ENCODE measurements at places on chromosomes 13 and 19.

GRCh38 chr13:110399801-110400200, 92.7 kb downstream of the COL4A2 start:
- DNase-seq, result no peak

DNA sequence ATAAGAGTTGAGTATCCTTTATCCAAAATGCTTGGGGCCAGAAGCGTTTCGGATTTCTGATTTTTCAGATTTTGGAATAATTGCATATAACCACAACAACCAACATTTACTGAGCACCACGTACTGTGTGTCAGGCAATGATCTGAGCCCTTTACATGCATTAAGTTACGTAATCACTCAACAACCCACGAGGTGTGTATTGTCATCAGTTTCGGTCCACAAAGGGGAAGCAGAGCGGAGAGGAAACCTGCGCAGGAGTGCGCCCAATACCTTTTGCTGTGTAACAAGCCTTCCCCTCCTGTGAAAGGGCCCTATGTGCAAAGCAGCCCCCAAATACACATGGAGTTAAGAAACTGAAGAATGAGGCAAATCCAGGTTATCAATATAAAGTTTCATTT, 20.7 kb upstream of the NLRP12 start:
- DNase-seq, result no peak

- DNase-seq, result no peak
Measured at GRCh38 chr13:43564952-43565351, 221.8 kb downstream of the ENOX1 start.

- DNase-seq, result no peak
Measured at GRCh38 chr19:911197-912033, 1.6 kb downstream of the R3HDM4 start.

- no peak for DNase-seq
Measured at GRCh38 chr19:3556978-3557460, 367 bp downstream of the MFSD12 start.

- no peak for DNase-seq
Measured at GRCh38 chr19:15354566-15355296, 22.4 kb upstream of the BRD4 start.

DNA sequence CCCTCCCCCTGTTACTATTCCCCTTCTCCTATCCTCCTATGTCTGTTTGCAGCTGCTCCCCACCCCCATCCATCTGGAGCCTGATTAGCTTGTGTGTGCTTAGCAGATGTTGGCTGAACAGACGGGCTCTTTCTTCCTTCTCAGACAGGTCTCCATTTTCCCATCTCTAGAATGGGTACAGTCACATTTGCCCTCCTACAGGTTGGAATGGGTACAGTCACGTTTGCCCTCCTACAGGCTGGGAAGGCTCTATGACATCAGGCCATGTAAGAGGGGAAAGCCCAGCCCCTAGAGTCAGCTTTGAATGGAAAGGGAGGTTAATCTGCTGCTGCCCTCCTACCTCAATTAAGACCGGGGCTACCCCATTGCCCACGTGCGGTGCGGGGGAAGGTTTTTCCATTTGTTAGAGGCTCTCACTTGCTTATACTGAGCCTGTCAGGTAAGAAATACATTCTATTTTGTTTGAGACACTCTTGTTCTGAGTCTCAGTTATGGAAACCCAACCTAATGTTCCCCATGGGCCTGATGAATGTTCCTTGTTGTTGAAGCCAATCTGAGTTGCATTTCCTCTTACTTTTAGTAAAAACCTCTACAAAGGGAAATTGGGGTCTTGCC, 2.2 kb upstream of the CLEC17A start:
- DNase-seq, result no peak

GRCh38 chr13:113483504-113484293, 6.8 kb downstream of the DCUN1D2 start:
- DNase-seq, result no peak

GRCh38 chr19:46579361-46579879, 21.7 kb upstream of the CALM3 start:
- DNase-seq, result no peak

DNA sequence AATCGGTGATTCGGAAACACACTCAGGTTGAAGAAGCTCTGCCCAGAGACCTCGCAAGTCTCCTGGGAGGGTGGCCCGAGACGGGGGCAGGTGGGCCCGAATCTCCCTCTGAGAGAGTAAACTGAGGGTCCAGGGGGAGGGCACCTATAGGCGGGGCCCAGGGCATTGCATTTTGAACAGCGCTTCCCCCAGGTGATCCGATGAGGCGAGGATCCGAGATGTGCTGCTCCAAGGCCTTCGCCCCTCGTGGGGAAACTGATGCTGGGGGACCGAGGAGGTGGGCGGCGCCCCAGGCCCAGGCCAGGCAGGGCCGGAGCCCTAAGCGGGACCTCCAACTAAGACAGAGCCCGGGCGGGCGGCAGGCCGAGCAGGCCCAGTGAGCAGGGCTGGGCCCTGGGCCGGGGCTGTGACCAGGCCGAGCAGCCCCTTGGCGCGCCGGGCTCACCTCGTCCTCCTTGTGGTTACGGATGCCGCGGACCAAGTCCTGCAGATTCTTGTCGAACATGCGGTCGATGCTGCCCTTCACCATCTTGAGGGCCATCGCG, 500 bp downstream of the AP3D1 start:
- DNase-seq, result no peak

- no peak for DNase-seq
Measured at GRCh38 chr13:43666403-43666802, 120.4 kb downstream of the ENOX1 start.

DNA sequence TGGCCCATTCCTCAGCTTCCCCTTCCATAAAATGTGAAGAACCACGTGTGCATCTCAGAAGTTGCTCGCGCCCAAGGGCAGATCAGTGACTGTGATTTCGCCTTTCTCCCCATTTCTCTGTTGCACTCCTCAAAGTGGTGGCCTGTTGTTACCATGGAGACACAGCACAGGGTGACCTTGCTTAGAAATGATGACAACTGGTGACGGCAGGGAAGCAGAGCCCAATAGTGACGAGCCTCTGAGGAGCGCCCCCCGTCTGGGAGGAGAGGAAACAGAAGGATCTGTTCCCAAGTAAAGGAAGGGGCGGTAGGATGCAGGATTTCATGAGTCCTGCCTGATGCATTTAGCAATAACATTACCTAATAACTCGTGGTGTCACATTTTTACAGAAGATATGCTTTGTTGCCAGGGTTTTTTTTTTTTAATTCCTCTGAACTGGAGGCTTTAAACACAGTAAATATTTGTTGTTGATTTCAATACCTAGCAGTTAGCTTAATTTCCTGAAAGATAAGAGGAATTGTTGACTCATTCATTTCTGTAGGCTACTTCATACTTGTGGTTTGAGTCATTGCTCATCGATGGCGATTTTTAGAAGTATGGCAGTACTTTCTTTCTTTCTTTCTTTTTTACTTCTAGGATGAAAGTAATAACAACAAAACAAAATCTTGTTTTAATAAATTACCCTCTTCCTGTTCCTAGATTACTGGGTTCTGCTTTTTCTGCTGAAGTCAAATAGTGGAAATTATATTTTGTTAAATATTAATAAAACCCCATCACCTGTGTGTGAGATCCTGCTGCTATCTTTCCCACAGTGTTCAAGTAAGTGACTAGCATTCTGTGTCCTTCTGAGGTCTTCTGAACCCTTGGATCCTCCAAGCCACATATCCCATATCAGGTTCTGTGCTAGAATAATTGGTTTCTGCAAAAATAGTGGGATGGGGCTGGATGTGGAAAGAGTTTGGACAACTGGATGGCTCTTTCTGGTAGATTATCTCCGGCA, 36.0 kb downstream of the MBNL2 start:
- peak; percentile 55 for DNase-seq
